ENCODE measurements at places on chromosomes 3 and 15.

DNA sequence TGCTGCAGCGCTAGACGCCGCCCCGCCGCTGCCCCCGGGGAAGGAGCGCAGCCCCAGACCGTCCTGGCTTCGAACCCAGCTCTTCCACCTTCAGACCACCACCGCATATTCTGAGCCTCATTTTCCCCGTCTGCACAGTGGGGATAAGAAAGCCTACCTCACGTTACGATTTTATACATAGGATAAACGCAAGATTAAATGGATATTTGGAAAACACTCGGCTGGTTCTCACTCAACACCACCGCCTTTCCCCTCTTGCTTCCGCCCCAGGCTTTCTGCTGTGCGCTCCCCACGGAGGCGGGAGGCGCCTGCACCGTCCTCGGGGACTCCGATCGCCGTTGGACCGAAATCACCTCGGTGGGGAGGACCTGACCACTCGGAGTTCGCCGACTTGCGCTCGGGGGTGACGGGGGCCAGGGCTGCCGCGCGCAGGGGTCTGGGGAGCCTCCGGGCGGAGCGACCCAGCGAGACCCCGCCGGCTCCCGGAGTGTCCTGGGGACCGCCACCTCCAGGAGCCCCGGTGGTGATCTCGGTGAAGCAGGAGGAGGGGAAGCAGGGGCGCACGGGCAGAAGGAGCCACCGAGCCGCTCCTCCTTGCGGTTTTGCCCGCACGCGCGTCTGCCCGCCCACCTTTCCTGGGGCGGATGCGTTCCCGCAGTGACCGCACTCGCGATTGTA, 4.0 kb downstream of the FBXL22 start:
- DNase-seq, result peak; percentile 73

GRCh38 chr3:135267487-135267886, 472.4 kb downstream of the EPHB1 start:
- no peak for DNase-seq

GRCh38 chr15:66847565-66847991, 145.5 kb downstream of the SMAD6 start:
- DNase-seq, result no peak

GRCh38 chr3:104396974-104397669, 969.6 kb upstream of the ALCAM start:
- no peak for DNase-seq

DNA sequence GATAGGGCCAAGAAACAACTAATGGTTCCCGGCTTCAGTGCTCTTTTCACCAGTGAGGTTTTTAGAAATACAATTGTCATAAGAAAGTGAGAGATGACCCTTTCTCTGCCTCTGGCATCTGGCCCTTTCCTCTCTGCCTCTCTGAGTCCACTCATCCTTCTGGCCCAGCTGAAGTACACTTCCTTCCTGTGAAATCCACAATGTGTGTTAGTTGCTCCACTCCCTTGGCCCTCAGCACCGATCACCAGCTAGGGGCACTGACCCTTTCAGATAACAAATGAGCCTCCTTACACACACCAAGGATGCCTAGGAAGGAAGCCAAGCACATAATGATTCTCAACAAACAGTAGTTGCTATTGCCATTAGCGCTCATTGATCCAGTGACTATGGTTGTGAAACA, 2.9 kb upstream of the CAV3 start:
- DNase-seq, result no peak

GRCh38 chr3:29004885-29005599, 275.8 kb upstream of the RBMS3 start:
- no peak for DNase-seq

DNA sequence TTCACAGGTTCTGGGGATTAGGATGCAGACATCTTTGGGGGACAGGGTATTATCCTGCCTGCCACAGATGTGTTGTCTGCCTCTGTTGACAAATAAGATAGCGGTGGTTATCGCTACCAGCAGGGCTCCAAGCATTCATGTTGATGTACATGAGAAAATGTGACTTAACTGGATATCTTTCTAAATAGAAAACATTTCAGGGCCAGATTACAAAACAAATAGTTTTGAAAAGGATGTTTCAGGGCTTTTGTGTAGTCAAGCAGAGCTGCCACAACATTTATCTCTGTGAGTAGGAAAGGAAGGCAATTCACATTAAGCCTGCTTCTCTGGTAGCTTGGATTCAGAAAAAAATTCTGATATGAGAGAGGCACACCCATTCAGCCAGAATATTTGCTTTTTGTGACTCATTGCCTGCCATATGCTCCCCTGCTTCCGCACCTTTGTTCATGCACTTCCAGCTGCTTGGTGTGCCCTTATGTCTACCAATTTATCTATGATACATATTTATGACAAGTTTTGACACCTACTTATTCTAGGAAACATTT, 22.8 kb downstream of the PLS1 start:
- DNase-seq, result peak; percentile 32

DNA sequence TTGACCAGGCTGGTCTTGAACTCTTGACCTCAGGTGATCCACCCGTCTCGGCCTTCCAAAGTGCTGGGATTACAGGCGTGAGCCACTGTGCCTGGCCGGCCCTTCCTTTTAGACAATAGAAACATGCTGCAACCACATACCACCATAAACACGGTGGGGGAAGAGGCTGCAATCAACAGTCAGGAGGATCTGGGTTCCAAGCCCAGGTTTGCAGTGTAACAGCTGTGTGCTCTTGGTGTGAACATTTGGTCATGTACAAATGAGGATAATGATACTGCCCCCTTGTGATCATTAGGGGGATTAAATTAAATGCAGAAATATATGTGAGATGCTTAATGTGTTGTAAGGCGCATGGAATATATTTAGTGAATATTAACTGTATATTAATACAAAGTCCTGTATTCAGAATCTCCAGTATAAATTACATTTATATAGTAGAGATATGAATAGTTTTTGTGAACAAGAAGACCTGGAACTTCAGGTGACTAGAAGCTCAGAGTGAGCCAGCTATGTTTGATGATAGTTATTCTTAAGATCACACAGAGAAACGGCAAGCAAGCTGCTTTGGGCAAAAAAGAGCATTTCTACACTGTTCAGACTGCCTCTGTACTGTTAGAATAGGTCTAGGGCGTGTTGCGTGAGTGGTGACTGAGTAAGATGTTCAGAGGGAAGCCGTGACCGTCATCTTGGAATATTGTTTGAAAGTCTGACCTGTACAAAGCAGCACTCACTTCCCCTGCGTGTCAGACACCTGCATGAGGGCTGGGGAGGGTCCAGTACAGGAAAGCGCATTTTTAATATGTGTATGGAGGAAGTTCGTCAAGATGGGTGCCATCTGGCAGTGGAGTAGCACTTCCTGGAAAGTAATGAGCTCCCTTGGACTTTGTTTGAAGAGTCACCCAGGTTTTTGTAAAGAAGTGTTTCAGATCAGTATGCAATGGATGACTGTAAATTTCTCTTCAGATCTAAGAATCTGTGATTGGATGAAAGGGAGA, 125.8 kb downstream of the PGPEP1L start:
- peak; percentile 66 for DNase-seq

DNA sequence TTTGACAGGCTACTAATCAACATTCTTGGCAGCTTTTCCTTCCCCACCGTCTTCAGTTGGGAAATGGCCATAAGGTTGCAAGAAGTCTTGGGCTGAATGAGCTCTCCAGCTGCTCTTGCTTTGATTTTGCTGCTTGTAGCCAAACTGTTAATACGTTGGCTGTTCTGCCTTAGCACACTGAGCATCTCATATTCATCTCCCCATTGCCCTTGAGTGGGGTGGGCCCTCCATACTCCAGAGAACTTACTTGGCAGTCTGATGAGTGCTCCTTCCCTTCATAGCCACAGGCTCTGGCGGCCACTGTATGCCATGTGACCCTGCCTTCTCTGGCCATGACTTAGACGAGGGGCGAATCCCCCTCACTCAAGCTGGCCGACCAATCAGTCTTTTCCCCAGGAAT, 25.8 kb upstream of the PAQR5 start:
- no peak for DNase-seq

DNA sequence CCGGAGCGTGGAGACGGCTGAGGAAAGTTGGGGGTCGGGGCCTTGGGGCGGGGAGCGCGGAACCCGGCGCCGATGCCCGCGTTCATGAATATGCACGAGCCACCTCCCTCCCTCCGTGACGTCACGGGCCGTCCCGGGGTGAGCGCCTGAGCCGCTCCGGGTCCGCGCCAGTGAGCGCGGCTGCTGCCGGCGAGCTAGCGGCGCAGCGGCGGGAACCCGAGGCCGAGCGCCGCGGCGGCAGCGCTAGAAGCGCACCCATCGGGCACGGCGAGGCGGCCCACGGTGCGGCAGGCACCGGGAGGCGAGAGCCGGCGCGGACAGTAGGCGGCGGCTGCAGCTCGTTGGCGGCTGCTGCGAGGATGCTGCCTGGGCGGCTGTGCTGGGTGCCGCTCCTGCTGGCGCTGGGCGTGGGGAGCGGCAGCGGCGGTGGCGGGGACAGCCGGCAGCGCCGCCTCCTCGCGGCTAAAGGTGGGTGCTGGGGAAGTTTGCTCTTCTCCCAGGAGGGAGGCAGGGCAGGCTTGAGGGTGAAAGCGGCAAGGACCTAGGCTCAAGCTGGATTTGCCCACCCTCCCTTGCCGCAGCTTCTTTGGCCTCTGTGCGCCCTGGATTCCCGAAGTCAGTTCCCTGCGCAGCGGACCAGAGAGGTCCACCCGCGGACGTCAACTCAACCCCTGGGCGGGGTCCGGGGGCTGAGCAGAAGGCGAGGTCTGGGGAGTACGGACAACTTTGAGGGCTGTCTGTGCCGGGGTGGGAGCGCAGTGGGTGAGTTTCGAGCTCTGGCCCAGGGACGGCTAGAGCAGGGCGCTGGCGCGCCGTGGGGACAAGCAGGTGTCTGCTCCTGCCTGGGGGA, at the start of gene CLSTN2:
Gene CLSTN2, plus strand, starts transcription at position 170 of the 850 bp plus-strand sequence.
- peak; percentile 30 for DNase-seq

- DNase-seq, result no peak
These were observed 70.2 kb upstream of the TPRG1 start for GRCh38 chr3:189101594-189101993.

DNA sequence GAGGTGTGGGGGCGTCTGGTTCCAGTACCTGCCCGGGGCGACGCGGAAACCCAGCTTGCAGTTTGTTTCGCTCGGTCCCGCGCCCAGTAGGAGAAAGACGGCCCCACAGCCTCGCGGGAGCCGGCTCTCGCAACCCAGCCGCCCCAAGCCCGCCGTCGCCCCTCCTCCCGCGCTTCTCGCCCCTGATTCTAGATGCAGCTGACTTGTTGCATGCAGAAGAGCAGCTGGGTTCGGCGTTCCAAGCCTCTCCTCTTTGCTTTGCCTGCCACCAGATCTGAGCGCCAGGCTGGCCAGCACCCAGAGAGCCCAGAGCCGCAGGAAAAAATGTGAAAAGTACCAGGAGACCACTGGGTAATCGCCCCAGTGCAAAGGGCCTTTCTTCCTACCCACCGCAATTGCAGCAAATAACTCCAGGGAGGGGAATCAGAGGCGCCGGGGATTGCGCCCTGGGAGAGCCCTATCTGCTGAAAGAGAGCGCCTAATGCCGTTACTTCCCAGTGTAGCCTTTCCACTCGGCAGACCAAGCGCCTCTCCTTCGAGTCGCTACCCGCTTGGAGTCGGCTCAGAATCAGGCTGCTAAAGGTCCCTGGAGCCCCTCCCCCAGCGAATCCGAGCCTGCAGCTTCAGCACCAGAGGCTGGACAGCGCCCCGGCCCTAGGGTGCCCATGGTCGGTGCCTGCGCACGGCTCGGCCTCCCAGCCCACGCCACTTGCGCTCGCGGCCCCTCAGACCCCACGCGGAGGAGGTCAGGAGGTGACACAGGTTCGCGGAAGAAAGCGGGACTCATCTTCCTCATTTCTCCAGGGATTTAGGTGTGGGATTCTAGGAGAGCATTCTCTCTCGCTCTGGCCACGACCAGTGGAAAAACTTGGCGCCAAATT, 15.7 kb upstream of the AEN start:
- peak; percentile 54 for DNase-seq

- DNase-seq, result peak; percentile 8
These were observed 64.5 kb upstream of the LRIG1 start for GRCh38 chr3:66565301-66565700.

- no peak for DNase-seq
These were observed 86.1 kb downstream of the FOXP1 start for GRCh38 chr3:71497367-71497897.

DNA sequence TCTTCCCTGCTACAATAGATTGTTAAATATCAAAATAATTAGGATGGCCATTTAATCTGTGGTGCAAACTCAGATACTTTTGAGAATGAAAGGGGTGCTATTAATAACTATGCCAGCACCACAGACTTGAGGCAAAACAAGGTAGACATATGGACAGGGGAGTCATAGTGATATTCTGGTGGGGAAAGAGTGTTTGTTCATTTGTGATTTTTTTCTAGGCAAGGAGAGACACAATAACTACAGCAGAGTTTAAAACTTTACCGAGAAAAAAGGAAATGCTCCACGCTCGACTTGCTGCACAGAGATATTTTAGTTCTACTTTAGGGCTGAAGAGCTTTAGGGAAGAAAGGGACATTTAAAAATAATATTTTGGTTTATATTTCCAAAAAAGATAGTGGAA, 611.2 kb upstream of the GRM7 start:
- DNase-seq, result no peak

GRCh38 chr3:195802795-195803194, 8.9 kb downstream of the MUC4 start:
- no peak for DNase-seq

DNA sequence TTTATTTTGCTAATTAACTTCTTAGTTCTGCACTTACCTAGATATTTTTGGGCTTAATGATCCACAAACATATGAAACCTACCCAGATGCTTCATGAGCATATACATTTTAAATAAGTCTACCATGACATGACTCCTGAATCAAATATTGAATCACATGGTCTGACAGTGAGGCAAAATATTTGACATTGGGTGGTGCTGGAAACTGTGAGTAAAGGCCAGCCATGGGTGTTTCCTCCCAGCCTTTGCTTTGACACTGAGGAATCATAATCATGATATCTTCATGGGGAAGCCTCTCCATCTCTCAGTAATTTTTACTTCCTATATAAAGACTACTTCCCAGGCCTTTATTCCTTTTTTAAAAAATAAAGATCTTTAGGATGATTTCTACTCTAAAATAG, 22.8 kb upstream of the SSR3 start:
- peak; percentile 32 for DNase-seq

GRCh38 chr15:66004618-66005262, 135.4 kb downstream of the RAB11A start:
- peak; percentile 40 for DNase-seq

GRCh38 chr15:90570643-90571042, 40.9 kb downstream of the CRTC3 start:
- no peak for DNase-seq

- no peak for DNase-seq
These were observed 712.6 kb upstream of the GBE1 start for GRCh38 chr3:82473864-82474541.

- DNase-seq, result no peak
These were observed 90.7 kb downstream of the TBL1XR1 start for GRCh38 chr3:177106594-177106993.

DNA sequence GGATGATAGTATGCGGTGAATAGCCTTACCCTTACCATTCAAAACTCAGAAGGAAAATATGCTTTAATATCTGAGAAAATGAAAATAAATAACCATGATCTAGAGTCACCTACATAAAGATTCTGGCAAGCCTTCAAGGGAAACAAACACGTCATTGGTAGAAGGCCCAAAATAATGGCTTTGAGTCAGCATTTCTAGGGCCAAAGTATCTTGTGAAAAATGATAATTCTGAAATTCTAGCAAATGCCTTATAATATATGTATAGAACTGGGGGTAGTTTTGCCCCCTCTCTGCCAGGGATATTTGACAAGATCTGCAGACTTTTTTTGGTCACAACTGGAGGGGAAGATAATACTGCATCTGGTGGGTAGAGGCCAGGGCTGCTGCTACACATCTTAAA, 15.4 kb downstream of the PLSCR1 start:
- peak; percentile 55 for DNase-seq

Data from erythroblast (primary cell).